ENCODE measurements at places on chromosomes 3 and 15. TPM values are rescaled to one million over a fixed set of nuclear protein-coding genes. Genes with fewer than 3 reads are reported as not detected.
A peak's percentile ranks its signal among the peaks of the same experiment; 100 is the strongest.

DNA sequence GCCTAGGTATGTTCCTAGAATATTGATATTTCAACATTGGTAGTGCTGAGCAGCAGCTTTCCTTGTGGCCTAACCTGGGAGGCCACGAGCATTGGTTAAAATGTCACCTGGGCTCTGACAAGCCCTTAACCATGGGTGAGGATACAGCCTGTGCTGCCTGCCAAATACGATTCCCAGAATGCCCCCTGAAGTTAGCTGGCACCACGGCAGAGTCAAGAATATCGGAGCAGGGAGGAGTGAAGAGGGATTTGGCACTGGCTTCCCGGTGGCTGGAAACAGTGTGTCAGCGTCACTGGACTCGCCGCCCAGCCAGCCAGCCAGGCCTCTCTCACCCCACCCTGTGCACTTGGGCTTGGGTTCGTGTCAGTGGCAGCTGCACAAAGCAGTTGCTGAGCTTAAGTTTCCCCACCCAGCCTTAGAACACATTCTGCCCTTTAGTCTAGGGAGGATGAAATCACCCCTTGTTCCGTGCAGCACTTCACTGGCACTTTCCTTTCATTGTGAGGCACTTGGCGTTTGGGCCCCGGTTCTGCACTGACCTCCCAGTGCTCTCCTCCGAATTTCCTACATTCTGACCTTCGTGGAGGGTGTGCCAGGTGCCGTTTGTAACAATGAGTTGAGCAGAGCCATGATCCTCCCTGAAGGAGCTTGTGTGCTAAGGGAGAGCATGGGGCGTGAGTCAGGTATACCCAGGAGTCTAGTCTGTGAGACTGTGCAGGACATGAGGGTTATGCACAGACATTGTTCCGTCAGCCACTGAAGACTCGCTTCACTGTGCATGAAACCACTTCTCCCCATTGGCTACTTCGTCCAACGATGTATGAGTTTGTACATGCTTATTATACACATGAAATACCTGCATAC, 152.8 kb upstream of the BHLHE40 start:
- DNase-seq: no peak
- peaks cover 9% of the 10 kb centered on the region for H3K4me1 ChIP-seq
- no peaks in the 10 kb centered on the region for H3K36me3 ChIP-seq
- no peak overlapping the region for H3K4me3 ChIP-seq
- H3K27ac ChIP-seq: no peak overlapping the region

PIF1 gene
- 60.1 TPM for total RNA-seq

GRCh38 chr3:133939463-133939835, 43.8 kb upstream of the RAB6B start:
- H3K36me3 ChIP-seq: peaks cover 65% of the 10 kb centered on the region
- no peaks in the 10 kb centered on the region for H3K4me1 ChIP-seq
- no peaks in the 10 kb centered on the region for H3K27me3 ChIP-seq
- no peak overlapping the region for H3K4me3 ChIP-seq

LINGO1 gene
- total RNA-seq: 9.5 TPM

GRIP2 gene
- total RNA-seq: 0.82 TPM

GRCh38 chr15:61794881-61795280, 265.4 kb downstream of the VPS13C start:
- no peak overlapping the region for H3K4me3 ChIP-seq
- no peaks in the 10 kb centered on the region for H3K36me3 ChIP-seq
- H3K4me1 ChIP-seq: no peaks in the 10 kb centered on the region
- H3K27ac ChIP-seq: no peak overlapping the region
- DNase-seq: no peak
- no peaks in the 10 kb centered on the region for H3K27me3 ChIP-seq

- no peak overlapping the region for H3K27ac ChIP-seq
- peaks cover under 1% of the 10 kb centered on the region for H3K27me3 ChIP-seq
- H3K4me1 ChIP-seq: no peaks in the 10 kb centered on the region
- no peaks in the 10 kb centered on the region for H3K36me3 ChIP-seq
- H3K4me3 ChIP-seq: no peak overlapping the region
- no peak for DNase-seq
Observed at GRCh38 chr15:73821181-73821580, 52.2 kb upstream of the TBC1D21 start.

DNA sequence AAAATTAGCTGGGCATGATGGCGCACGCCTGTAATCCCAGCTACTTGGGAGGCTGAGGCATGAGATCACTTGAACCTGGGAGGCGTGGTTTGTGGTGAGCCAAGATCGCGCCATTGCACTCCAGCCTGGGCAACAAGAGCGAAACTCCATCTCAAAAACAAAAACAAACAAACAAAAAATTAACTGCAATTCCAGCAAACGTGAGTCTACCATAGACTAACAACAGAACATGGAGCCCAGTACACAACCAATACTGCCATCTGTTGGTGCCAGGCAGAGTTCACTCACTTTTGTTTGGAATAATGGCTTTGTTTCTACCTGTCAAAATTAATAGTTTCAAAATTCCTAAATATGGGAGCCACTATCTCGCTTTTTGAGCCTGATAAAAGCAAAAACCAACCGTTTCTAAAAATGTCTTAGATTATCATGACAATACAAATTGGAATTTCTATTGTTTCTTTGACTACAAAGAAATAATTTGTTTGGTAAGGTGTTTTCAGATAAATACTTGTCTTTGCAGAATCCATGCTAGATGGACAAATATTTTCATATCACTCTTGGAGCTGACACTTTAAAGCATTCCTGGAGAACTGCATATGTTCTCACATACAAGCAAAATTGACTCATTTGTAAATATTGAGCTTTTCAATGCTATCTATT, 45.0 kb downstream of the GPR176 start:
- H3K27me3 ChIP-seq: no peaks in the 10 kb centered on the region
- no peaks in the 10 kb centered on the region for H3K36me3 ChIP-seq
- peaks cover 2% of the 10 kb centered on the region for H3K4me1 ChIP-seq
- no peak overlapping the region for H3K27ac ChIP-seq

MESP2 gene
- 1.6 TPM for total RNA-seq

GOLGA8T gene
- 0.20 TPM for total RNA-seq

GHRL gene
- total RNA-seq: not detected

DNA sequence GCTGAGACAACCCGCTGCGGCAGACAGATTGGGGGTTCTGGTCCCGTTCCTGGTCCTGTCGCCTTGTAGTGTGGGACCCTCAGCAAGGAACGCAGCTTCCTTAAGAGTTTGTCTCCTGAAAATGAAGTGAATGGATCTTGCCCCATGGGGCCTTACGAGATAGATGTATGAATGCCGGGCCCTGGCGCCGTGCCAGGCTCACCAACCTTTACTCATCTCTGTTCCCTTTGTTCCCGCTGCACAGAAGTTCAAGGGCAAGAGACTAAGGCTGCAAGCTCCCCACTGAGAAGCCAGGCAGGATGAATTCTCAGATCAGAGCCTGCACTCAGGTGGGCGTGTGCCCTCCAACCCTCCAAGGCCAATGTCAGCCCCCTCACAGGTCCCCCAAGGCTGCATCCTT, 162.7 kb upstream of the IQSEC1 start:
- no peaks in the 10 kb centered on the region for H3K27me3 ChIP-seq
- no peak overlapping the region for H3K4me3 ChIP-seq
- no peaks in the 10 kb centered on the region for H3K4me1 ChIP-seq
- DNase-seq: no peak
- H3K36me3 ChIP-seq: no peaks in the 10 kb centered on the region
- no peak overlapping the region for H3K27ac ChIP-seq

- no peak overlapping the region for H3K4me3 ChIP-seq
- no peaks in the 10 kb centered on the region for H3K4me1 ChIP-seq
- DNase-seq: no peak
- H3K27me3 ChIP-seq: no peaks in the 10 kb centered on the region
- H3K27ac ChIP-seq: peak overlapping the region; percentile 3
Observed at GRCh38 chr3:7978087-7978422, 523.6 kb upstream of the LMCD1 start.

DNA sequence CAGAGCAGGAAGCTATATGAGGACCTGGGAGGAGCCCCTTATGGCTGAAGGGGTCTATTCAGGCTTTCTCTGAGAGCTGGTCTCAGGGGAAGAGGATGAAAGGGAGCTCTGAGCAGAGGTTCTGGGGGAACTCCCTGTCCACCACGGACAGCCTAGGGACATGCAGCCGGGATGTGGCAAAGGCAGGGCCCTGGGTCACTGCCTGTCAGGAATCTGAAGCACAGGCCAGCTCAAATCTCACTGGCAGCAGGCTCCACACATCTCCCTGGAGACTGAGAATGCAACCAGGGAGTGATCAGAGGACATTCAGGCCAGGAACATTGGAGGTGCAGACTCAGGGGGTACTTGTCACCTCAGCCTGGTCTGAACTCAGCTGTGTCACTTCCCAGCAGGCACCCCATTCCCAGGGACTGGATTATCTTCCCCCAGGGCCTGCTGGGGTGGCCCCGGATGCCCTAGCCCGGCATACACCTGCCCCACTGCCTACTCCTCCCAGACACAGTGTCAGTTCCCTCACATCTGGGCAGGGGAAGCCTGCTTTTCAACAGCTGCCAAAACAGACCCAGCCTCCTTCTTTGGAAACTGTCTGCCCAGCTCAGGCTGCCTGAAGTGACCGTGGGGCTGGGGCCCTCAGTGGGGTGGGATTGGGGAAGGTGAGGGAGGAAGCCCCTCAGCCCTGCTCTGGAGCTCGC, 18.3 kb upstream of the SEMA3F start:
- H3K4me3 ChIP-seq: no peak overlapping the region
- H3K27ac ChIP-seq: no peak overlapping the region
- H3K27me3 ChIP-seq: no peaks in the 10 kb centered on the region
- no peak for DNase-seq
